ENCODE measurements at places on chromosomes 4 and X.
A peak's percentile ranks its signal among the peaks of the same experiment; 100 is the strongest.

DNA sequence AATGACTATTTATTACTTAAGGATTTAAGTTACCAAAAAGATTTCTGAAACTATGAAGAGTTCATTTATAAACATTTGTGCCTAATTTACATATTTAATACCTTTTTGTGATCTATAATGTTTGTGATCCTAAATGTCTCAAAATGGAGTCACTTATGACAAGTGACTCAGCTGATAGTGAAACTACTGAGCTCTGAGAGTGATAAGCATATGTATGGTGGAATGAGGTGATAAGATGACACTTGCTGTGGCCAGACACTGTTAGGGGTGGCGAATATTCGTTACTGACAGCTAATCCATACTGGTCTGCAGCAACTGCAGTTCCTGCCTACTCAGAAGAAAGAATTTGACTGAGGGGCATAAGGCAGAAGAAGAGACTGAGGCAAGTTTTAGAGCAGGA lies 5.5 kb upstream of the NXF3 start:
- DNase-seq = no peak

- DNase-seq = peak; percentile 64
These were observed 137.3 kb downstream of the MGST2 start for GRCh38 chr4:139802931-139803330.

DNA sequence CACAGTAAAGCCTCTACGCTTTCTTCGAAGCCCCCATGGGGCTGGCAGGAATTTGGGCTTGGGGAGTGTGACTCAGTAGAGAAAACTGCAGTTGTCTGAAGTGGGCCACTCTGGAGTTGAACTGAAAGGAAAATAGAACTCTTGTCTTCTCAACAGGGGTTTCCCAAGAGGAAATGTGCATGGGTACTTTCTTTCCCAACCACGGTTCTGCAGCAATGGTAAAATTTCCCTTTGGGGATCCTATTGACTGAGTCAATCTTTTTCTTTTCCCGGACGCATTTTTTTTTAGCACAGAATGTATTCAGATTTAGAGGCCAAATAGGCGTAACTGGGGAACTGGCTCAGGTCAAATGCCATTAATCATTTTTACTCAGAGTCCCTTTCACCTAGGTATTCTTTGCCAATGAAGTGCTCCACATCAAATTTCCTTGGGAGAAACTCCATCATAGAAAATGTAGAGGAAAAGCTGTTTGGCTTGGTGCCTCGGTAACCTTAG lies 269.3 kb downstream of the STIM2 start:
- no peak for DNase-seq

DNA sequence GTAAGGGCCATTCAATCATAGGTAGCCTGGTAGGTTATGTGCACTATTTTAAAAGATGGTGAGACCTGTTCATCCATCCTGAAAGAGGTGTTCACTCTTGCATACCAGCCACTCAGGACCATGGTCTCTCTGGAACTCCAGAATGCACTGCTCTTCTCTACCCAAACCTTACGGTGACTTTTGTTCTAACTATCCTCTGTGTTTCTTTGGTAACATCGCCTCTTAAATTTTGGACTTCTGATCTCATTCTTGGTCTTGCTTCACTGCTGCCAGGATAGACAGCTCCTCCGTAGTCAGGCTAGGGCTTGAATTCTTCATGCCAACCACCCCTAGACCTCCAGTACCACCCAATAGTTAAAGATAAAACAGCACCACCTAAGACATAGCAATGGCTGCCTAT lies 346.3 kb upstream of the GALNT7 start:
- no peak for DNase-seq

DNA sequence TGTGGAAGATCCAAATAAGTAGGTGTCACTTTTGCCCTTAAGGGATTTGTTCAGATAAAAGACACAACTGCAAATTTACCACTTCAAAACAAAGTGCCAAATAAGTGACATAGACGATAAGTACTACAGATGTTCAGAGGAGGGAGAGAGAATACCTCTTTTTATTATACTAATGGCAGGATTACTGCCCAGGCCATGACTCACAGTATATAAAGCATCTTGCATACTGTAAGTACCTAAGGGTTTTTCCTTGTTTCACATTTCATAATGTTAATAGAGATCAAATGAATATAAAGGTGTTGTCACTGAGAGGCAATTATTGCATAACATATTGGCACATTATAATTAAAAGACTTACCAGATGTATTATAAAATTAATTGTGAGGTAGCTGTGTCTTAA lies 46.4 kb downstream of the PTPN13 start:
- DNase-seq = no peak

GRCh38 chr4:20217521-20217920 lies 34.2 kb upstream of the SLIT2 start:
- DNase-seq = no peak

DNA sequence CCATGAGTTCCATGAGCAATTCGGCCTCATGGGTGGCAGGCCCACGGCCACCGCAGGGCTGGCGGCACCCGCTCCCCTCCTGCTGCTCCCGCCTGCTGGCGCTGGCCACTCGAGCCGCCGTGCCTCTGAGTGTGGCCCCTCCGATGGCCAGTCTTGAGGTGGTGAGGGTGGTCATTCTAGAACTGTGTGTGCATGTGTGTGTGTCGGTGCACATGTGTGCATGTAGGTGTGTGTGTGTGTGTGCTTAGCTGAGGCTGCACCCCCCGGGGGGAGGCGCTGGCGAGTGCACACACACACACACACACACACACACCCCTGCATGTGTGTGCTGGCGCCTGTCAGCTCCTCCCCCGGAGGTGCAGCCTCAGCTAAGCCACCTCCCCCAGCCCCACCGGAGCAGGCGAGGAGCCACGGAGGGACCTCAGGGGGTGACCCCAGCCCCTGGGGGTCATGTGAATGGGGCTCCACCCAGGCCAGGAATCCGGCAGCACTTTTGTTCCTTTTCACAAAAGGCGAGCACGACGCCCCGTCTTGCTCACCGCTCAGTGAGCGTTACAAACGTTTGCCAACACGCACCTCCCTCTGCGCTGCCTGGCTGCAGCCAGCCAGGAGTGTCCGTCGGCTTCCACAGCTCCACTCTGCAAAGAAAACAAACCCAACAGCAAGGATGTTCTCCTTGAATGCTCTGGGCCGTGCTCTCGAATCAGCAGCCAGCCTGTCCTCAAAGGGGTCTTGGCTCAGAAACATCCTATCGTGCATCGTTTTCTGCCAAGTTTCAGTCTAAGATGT lies 29.9 kb downstream of the FGFRL1 start:
- no peak for DNase-seq

- no peak for DNase-seq
These were observed 485.7 kb upstream of the HS3ST1 start for GRCh38 chr4:11914406-11914805.

GRCh38 chr4:110294165-110294564 lies 95.8 kb upstream of the ELOVL6 start:
- DNase-seq = no peak

GRCh38 chr4:185708348-185708747 lies 103.6 kb downstream of the SORBS2 start:
- DNase-seq = no peak

DNA sequence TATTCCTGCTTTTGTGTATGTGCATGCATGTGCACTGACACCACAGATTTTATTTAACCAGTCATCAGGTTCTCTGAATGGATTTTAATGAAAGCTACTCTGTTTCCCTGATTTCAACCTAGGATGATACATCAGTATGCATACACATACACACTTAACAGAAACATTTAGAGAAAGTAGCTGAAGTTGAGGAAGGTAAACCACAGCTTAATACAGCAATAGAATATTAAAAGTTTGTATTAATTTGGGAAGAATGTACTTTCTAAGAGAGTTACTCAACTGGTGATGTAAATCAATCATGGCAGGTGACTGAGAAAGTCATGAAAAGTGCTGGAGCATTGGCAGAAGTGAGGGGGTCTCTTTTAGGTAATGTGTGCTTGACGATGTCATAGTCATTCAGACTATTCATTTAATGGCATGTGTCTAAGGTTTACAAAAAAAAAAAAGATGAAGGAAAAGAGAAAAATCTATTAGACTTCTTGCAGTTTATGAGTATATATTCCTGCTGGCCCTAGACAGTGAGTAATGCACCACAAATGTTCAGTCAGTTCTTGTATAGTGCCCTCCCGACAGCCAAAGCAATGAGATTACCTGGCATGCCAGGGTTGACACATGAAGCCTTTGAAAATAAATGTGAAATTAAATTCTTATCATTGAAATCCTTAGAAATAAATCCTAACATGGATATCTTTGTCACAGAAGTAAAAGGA lies 187.6 kb downstream of the RAPGEF2 start:
- DNase-seq = no peak

DNA sequence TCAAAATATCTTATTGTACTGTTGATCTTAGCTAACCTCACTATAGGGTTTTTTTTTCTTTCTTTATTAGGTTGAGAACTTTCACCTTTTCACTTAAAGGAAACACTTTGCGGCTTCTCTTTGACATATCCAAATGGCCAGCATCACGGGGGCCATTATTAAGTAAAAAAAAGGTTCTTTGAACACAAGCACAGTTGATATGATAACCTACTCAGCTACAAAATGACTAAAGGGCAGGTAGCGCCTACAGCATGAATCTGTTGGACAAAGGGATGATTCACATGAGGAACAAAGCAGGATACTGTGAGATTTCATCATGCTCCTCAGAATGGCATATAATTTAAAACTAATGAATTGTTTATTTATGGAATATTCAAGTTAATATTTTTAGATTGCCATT lies 119.6 kb downstream of the CCSER1 start:
- no peak for DNase-seq

GRCh38 chrX:38271154-38271716 lies 50.6 kb upstream of the SRPX start:
- DNase-seq = no peak

GRCh38 chr4:100486496-100486895 lies 31.3 kb downstream of the EMCN start:
- no peak for DNase-seq

- DNase-seq = peak; percentile 59
These were observed 210.8 kb downstream of the MGST2 start for GRCh38 chr4:139876337-139876941.

GRCh38 chr4:142925161-142925560 lies 79.1 kb upstream of the INPP4B start:
- DNase-seq = no peak

DNA sequence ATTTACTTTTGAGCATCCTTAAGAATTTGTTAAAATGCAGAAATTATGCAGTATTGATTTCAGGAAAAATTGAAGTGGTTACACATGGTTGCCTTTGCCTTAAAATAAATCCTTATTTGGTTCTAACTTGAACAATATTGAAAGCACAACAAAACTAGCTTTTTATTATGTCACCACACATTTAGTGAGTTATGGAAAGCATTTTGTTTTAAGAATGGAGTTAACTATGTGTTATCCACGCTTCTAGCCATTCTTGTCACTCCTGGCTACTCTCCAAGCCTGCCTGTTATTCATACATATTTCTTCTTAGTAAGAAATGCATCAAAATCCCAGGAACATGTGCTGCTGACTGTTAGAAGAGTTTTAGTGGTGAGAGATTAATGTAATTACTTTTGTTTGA lies 73.9 kb downstream of the FAT4 start:
- DNase-seq = no peak

DNA sequence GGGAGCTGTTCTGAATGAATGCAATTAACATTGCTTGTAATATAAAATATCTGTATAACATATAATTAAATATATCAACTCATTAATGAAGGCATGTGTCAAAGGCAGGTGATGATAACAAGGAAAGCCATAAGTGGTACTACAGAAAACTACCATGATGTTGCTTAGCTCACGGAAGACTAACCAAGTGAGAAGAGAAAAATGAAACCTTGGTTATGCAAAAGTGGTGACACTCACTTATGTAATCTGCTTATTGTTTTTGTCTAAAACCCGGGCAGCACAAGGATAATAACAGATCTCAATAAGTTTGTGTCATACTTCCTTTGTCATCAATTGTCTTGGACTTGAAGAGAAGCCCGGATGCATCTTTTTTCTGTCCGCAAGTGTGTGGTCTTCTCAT lies 156.4 kb downstream of the HS6ST2 start:
- DNase-seq = no peak

- DNase-seq = no peak
These were observed 84.8 kb downstream of the TNIP2 start for GRCh38 chr4:2671267-2671895.

- DNase-seq = no peak
These were observed 92.2 kb upstream of the PGRMC2 start for GRCh38 chr4:128379860-128380259.

DNA sequence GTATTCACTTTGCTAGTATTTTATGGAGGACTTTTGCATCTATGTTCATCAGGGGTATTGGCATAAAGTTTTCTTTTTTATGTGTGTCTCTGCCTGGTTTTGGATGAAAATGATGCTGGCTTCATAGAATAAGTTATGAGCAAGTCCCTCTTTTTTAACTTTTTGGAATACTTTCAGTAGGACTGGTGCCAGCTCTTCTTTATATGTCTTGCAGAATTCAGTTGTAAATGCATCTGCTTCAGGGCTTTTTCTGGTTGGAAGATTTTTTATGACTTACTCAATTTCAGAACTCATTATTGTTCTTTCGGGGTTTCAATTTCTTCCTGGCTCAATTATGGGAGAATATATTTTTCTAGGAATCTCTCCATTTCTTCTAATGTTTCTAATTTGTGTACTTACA lies 9.1 kb upstream of the CSN2 start:
- no peak for DNase-seq
